ENCODE measurements at places on chromosomes 4 and X.

DNA sequence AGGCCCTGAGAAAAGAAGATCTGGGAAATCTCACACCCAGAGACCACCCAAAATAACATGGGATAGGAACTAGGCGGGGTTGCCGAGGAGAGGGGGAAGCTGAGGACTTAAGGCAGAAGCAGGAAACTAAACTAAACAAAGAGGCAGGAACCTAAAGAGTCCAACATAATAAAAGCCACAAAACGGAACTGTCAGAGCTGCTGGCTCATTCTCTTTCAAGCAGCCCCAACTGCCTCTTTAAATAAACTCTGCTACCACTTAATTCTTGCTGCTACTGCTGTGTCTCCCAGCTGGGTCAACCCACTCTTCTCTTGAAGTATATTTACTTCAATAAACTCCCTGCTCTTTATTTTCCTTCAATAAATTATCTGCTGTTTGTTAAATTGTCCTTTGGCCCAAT lies 44.5 kb downstream of the MAGEB16 start:
- DNase-seq: no peak

DNA sequence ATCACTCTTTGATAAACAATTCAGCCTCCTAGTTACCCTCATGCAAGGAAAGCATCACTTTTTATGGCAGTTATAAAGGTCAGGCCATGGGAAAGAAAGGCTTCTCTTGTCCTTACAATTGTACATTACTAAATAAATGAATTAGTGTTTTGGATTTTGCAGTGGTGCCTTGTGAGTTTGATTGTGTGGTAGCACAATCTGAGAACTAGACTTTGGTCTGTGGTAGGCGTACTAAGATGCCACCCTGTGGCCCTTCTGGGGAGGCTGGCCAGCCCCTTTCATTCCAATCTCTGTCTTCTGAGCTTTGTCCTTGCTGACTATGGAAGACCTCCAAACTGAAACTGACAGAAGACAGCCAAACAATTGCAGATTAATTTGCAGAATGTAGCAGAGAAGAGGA lies 14.6 kb upstream of the HNRNPD start:
- no peak for DNase-seq

DNA sequence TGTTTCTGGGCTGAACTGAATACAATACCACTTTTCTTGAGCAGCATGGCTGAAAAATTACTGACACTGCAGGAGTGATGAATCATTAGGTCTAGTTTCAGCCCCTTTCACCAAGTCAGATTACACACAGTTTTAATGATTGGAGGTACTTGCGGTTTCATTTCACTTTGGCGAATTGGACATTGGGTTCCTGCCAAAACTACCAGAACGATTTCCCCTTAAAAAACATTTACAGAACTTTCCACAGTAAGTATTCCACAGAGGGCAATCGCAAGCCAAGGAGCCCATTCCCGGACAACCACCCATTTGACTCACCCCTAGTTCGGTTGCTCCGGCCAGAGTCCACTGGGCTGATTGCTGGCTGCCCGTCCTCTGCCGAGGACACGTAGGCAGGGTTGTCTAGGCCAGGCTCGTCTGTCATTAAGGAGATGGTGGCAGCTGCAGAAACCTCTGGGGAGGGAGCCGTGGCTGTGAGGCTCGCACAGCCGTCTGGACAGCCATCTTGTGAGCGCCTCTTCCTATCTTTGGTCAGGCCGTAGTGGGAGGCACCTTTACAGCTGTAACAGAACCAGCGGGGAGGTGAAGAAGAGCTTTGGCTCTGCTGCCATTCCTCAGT lies 83.5 kb downstream of the LNX1 start:
- DNase-seq: no peak

DNA sequence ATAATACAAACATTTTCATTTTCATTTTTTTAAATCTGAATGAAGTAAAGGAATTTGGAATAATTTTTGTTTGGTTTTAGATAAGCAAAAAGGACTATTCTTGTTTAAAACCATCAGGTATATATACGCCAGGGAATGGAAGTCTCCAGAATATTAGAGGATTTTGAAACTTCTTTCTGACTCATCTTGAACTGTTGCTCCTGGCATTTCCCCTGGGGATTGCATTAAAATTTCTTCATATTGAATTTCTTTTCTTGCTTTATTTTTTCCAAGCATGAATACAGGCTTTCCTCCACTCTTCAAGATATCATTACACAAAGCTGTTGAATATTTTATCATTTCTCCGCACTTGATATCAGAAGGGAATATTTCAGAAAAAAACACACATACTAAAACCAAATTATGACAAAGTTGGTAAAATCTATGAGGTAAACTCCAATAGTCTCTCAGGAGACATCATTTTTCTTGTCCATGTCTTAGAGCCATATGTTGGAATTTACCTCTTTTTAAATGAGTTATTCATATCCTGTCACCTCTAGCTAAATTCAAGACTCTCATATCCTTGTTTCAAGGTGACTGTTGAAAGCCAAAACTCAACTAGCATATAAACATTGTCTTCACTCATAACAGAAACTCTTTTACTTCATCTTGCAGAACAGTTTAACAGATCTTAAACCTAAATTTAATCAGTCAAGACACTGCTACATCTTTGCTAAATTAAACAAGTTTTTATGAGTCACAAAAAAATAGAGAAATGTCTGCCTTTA lies 20.7 kb upstream of the CSN1S1 start:
- DNase-seq: no peak

- DNase-seq: no peak
These were observed 55.1 kb upstream of the TNIP3 start for GRCh38 chr4:121219227-121219626.

GRCh38 chr4:39302901-39303300 lies 63.3 kb downstream of the RFC1 start:
- DNase-seq: no peak

GRCh38 chr4:79991601-79992000 lies 81.4 kb downstream of the ANTXR2 start:
- DNase-seq: no peak

DNA sequence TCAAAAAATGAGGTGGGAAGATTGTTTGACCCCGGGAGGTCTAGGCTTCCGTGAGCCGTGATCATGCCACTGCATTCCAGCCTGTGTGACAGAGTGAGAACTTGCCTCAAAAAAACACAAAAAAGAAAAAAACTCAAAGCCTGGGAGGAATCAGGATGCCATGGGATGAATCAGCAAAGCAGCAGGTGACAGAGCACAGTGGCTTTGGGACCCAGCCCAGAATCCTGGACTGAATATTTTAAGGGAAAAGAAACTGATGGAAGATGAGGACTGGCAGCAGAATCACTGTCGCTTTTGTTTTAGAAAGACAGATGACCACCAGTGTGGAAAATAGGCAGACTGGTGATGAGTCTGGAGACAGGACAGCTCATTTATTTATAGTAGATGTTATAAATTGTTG lies 16.6 kb downstream of the S100G start:
- DNase-seq: no peak

- DNase-seq: no peak
These were observed 40.9 kb downstream of the KDM6A start for GRCh38 chrX:44913656-44914531.

GRCh38 chrX:46754586-46755061 lies 4.3 kb downstream of the SLC9A7 start:
- no peak for DNase-seq

GRCh38 chr4:126957556-126957955 lies 675.2 kb upstream of the INTU start:
- DNase-seq: no peak

DNA sequence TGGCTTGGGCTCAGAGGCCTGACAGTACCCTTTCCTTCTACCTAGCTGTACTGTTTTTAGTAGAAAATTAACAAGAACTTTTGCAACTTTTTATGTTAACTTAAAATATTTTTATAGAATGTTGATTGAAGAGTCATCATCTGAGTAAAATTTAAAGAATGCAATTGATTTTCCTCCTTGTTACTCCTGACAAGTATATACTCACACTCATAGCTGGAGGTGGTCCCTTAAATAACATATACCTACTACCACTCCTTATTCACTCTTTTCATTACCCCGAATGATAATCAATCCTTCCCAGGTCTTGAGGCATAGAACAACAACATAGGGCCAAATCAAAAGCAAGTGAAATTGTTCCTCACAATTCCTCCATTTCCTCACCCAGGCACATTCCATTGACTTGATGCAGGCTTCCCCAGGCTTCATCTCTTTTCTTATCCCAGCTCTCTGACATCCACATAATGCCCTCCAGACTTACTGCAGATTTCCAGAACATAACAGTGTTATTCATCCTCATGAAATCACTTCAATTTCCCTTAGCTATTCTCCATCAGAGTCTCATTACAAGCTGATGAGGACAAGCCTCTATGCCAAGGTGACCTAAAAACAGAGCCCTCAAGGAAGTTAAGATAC lies 73.2 kb upstream of the ANXA10 start:
- DNase-seq: no peak

- peak; percentile 45 for DNase-seq
These were observed 857 bp downstream of the SCML1 start for GRCh38 chrX:17737986-17738713.

GRCh38 chr4:155837203-155837796 lies 28.8 kb downstream of the ASIC5 start:
- no peak for DNase-seq

DNA sequence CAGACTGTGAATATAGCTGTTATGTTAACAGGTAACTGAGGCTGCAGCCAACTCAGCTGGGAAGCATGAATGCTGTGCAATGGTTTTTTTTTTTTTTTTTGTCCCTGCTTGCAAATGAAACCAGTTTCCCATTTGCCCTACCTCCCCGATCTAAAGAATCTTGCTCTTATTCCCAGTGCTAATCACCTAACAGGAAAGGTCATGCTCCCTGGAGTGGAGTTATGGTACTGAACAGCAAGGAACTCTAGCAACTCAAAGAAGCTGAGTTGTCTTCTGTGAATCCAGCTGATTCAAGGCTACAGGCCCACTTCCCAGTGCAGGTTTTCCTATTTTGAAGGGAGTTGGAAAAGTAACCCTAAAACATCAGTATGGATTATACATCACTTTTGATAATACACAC lies 52.1 kb downstream of the HTR2C start:
- DNase-seq: no peak

DNA sequence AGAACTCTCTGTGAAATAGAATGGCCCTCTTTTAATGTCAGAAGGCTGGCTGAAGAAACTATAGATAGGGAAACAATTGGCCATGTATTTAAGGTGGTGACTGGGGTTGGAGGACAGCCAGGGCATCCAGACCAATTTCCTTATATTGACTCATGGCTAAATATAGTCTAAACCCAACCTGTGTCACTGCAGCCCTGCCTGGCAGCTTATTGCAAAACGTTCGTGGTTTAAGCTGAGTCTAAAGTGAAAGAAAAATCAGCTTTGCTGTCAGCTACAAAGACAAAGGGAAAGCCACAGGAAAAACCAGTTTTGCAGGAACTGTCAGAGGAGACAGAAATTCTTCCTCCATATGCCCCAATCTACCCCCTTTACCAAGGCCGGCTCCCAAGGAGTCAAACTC lies 902.8 kb upstream of the NDST4 start:
- DNase-seq: no peak

DNA sequence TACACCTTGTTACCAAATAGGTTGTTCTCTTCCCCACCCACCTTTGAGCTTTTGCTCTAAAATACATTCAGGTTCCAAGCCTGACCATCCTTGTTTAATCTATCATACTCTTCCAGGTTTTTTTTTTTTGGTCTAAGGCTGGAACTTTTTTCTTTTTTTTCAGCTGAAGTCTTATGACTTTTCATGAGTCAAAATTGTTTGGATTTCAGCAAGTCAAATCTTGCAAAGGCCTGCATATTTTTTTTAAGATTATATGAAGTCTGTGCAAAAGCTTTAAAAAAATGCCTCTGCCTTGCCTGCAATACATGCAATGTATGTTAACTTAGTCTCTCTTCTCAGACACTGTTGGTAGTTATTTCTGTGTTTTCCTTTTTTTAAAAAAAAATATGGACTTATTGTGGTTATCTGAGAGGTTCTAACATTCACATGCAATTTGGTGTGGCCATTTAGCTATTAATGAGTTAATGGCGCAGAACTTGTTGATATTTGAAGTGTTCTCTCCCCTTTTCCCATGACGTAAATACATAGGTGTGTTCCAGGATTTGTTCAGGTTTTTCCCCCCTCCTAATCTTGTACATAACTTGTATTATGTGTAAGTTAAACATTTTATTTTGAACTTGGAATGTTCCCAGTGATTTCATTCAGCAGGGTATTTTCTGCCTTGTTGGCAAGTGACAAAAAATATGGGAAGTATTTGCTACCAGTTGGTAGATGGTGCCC lies 58.7 kb downstream of the CCKAR start:
- no peak for DNase-seq

GRCh38 chr4:182600856-182601255 lies 316.3 kb downstream of the DCTD start:
- no peak for DNase-seq

GRCh38 chrX:2147928-2148327 lies 352.8 kb downstream of the DHRSX start:
- DNase-seq: no peak

DNA sequence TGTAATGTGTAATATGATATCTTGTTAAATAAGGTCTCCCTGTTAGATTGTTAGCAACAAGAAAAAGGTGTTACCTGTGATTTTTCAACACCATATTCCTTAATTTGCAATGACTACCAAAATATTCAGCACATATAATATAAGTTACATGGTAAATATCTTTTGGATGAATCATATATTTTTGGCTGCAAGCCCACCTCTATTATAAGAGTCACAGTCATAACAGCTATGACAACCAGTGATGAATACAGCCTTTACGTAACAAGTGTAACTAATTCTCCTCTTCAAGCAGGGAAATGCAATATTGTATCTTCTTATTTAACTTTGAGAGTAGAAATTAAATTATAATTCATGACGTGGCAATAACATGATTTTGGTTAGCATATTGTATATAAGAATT lies 187.0 kb downstream of the NLGN4X start:
- DNase-seq: no peak

GRCh38 chrX:8657883-8658282 lies 74.1 kb downstream of the ANOS1 start:
- DNase-seq: no peak

- no peak for DNase-seq
These were observed 35.4 kb upstream of the DHRSX start for GRCh38 chrX:2536141-2536540.

DNA sequence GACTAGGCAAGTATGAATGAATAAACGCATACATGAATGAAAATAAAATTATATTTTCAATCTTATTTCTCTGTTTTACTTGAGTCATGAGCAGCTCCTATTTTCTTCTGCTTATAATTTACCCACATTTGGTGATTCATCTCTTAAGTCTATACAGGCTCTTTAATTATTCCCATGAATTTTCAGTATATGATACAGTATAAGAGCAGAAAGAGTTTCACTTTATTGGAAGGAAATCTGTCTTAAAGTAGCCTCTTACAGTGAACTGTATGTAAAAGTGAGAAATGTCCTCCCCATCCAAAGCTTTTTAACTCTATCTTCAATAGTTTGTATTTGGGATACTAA lies 50.8 kb downstream of the TMEM165 start:
- DNase-seq: no peak

DNA sequence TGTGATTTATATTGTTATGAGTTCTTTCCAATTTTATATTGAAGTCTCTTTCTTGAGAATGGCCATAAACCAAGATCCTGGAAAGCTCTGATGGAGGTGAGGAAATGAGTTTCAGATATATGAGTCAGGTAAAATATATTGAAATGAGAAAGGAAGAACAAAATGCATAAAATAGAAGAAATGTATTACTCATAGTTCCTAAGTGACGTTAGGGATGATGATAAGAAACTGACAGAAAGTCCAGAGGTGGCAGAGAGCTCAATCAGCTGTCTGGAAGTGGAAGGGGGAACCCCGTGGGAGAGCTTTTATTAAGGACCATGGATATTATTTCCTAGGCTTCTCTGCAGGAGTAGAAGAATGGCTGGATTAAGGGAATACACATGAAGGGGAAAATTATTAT lies 24.6 kb downstream of the UGT2B7 start:
- no peak for DNase-seq

GRCh38 chr4:8067274-8067936 lies 91.2 kb downstream of the ABLIM2 start:
- no peak for DNase-seq

Data from uterus (tissue), 4 donors.